NCI-H748 treated with DMSO at 0.1 percent for 48 hours (cell line): ENCODE measurements at places on chromosomes 12 and 14.

DNA sequence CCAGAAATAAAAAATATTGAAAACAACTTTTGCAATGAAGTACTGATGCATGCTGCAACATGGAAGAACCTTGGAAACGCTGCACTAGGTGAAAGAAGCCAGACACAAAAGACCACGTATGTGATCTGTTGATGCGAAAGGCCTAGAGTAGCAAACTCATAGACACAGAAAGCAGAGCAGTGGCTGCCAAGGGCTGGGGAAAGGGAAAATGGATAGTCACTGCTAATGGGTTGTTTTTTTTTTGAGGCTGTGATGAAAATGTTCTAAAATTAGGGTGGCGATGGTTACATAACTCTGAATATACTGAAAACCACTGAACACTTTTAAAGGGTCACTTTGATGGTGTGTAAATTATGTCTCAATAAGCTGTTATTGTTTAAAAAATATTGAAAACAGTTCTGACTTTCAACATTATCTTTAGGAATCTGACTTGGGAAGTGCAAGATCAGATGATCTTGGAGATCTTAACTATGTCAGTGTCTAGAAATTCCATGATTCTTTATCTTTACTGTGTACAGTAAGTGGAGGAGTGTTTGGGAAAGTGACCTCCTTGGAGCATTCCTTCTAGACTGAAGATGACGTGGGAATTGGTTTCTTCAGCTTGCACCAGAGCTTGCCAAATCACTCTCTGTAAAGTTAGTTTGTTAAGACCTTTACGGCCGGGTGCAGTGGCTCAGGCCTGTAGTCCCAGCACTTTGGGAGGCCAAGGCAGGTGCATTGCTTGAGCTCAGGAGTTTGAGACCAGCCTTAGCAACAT lies 12.4 kb downstream of the MLXIP start:
- DNase-seq, result no peak

DNA sequence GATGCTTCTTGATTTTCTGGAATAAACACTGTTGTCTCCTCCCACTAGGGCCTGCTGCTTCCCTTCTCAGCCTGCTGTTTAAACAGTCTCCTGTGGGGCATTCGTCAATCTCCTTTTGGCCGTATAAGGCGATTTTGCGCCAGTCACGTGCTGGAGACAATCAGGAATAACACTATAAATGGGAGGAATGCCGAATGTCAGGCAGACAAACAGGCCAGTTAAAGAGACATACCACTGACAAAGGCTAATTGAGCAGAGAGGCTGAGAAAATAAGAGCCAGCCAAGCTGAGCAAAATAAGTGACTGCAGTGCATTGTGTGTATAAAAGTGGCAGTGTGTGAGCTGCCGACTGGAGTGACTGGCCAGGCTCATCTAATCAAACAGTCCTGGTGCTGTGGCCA lies 23.3 kb downstream of the DMAC2L start:
- DNase-seq, result peak; percentile 88

GRCh38 chr12:66627988-66628317 lies 50.9 kb downstream of the GRIP1 start:
- no peak for DNase-seq

DNA sequence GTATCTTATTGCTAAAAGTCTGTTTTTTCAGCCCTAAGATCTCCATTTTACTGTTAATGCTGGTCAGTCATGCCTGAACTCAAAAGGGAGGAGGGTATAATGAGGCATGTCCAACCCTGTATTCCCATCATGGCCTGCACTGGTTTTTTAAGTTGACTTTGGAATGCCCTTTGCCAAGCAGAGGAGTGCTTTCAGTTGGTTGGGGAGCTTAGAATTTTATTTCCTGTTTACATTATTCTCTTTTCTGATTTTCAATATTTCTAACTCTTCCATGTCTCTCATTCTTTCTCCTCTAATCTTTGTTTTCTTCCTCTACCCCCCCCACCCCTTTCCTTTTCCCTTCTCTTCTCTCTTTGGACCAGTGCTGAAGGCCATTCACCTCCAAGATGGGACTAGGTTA lies 4.9 kb upstream of the DHRS2 start:
- no peak for DNase-seq

GRCh38 chr12:11894890-11895289 lies 175.8 kb upstream of the BCL2L14 start:
- no peak for DNase-seq

DNA sequence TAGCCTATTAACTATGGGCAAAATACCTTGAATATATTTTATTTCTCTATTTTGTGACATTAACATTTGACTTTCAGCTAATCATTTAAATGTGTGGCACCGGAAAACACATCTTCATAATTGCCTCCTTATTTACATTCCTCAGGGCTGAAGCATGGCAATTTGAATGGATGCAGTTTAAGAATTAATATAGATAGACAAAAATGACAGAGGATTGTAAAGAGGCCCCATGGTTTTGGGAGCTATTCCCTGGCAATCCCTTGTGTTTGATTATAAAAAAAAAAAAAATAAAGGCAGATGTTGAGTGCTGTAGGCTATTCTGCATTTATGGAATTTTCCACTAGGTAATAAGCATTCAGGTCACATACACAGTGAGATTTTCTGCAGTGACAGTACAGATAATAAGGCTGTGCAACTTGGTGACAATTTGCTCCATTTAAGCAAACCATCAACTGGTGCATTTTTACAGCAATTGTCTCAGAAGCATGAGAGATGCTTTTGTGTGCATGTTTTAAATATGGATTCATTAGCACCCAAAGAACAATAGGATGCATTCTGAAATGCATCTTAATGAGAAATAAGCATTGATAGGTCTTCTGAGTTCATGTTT lies 123.2 kb upstream of the SLC38A4 start:
- DNase-seq, result no peak

DNA sequence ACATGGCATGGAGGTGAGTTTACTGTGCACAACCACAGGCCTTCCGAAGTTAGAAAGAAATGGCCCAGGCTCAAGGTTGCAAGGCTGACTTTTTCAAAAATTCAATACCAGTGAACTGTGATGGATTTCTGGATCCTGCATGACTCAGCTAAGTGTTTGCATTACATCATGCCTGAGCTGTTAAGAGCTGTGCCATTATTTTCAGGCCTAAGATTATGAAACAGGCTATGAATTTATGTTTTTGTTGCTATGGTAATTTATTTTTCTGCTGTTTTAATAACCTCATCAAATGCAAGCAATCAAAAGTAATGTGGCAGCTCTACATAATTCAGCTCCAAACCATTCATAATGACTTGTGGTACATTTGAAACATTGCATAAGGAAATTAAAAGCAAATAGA lies 457.7 kb upstream of the TMEM132C start:
- no peak for DNase-seq

DNA sequence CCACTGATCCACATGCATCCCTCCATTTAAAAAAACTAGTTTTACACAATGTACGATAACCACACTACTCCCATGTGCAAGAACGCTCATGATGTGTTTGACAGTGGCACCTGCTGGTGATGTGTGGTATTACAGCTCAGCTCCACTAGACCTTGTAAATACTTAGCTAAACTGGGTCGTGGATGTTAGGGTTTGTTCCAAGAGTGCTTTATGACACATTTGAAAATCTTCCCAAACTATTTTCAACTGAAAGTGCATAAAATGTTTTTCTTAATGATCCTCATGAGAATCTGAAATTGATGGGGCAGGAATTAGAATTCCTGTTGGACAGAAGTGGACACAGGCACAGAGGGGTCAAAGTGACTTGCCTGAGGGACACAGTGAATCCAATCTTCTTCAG lies 99.2 kb downstream of the SCARB1 start:
- DNase-seq, result no peak

- DNase-seq, result no peak
Measured at GRCh38 chr12:52026263-52026662, 19.5 kb downstream of the TAMALIN start.

DNA sequence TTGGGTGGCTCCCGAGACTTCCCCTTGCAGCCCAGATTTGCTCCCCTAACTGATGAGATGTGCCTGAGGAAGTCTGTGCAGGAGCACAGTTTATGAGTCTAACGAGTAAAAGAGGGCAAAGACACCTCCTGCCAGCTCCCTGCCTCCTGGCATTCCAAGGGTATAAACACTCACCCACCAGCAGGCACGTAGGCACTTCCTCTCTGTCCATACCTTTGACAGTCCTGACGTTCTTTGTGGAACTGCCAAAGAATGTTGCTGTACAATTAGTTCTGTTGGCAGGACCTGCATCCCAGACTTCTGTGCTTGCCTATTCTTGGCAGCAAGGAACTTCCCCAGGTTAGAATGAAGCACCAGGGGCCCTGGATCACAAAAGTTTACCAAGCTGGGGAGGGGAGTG lies 889.3 kb downstream of the BCL11B start:
- DNase-seq, result no peak

- no peak for DNase-seq
Measured at GRCh38 chr14:30751646-30752416, 122.5 kb upstream of the COCH start.

GRCh38 chr14:98204139-98204538 lies 1067.9 kb downstream of the BCL11B start:
- DNase-seq, result no peak

- DNase-seq, result no peak
Measured at GRCh38 chr12:101854747-101855146, 22.6 kb upstream of the DRAM1 start.

DNA sequence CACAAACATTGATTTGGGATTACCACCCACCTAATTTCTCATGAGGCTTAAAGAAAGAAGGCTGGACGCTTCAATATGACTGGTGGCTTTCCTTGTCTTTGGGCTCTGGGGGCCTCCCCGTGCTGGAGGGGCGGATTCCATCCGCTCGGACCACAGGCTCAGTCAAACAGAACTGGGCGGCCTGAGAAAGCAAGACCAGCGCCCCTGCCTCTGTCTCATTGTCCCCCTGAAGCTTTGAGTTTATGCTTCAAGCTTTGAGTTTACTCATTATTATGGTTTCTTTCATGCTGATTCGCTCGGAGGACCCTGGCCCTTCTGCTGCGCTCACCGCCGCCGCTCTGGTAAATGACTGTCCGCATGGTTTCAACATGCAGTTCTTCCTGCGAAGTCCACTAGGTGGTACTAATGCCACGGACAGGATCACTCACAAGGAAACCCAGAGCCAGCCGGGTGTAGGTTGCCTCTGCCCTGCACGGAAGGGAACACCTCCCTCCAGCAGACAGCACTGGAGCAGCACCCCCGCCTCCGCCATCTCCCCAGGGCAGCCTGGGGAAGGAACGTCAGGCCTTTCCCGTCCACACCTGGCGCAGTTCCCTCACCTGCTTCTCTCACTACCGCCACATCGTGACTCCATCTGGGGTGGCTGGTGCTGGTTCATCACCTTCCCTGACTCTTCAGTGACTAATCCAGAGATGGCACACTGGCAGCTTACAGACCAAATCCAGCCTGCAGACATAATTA lies 13.2 kb upstream of the TIGAR start:
- peak; percentile 52 for DNase-seq

DNA sequence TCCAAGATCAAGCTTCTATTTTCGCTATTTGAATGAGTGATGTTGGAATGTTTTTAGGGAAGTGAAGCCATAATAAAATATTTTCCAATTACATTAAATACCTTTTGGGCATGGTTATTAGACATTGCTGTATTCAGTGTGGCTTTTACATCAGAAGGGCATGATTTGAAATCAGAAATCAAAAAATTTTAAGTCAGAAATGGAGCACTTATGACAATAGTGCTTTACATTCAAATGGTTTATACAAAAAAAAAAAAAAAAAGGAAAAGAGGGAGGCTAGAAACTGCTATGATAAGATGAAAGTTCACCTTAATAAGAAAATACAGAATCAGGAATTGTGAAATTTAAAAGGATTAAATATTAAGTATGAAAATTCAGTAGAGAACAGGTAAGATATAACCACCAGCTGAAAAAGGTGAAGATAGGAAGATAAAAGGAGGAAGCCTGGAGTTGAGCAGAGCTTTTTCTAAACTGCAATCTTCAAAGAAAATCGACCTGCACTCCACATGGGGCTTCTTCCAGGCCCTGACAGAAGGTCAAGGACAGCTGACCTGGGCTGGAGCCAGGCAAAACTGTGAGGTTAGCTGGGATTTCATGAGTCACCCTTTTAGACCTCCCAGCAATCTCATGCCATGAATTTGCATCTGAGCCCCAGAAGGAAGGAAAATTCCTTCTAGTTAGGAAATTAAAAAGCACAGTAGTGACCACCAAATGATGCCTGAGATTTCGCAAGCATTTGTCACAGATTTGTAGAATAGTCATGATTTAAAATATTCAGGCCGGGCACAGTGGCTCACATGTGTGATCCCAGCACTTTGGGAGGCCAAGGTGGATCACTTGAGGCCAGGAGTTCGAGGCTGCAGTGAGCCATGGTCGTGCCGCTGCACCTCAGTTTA lies 23.4 kb upstream of the BMP4 start:
- DNase-seq, result no peak

DNA sequence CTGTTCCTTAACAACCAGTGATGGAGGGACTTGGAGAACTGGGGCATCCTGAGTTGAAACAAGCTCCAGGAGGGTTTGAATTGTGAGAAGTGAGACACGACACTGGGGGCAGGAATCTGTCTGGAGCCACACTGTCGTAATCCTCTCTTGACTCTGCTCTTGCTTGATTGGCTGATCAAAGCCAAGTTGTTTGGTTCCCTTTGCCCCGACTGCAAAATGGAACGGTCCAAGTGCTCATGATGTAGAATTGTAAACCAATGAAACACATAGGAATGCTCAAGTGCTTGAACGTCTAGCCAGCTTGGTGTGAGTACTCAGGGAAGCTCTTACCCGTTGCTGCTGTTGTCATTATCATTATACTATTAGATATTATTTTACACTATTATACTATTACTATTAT lies 98.1 kb downstream of the TMEM132C start:
- DNase-seq, result no peak

DNA sequence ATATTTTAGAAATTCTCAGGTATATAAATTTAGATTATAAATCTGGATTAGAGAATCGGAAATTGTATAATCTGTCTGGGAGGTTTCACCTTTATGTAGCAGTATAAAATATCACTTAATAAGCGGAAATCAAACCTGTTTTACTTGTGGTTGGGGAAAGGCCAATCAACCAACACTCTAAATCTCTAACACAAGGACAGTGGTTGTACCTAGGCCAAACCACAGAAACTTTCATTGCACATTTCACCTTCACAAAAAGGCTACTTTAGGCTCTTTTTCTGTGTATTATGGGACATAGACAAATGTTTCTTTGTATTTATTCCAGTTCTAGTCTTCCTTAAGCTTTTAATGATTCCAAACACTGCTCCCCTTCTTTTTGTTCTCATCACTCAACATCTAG lies 19.8 kb downstream of the ERH start:
- DNase-seq, result no peak
